ENCODE measurements at places on chromosomes 1 and 21.

- no peak for DNase-seq
Measured at GRCh38 chr1:202320081-202320405, 21.7 kb downstream of the UBE2T start.

GRCh38 chr21:42616941-42617340 is 36.5 kb upstream of the PDE9A start:
- DNase-seq, result no peak

DNA sequence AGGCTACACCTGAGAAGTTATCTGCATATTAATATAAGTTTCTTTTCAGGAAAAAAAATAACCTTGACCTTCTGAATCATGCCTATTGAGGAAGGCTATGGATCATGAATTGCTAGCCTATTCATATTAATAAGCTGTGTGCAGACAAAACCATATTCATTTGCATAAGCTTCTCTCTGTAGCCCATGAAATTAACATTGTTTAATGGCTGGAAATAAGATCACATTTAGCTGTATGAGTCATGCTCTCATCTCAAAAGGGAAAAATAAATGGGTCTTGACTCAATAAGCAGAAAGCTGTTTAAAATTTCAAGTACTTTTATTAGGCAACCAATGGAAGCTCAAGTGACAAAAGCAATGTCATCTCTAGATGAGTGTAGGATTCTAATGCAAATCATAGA is 330.0 kb upstream of the DEPDC1 start:
- DNase-seq, result no peak

DNA sequence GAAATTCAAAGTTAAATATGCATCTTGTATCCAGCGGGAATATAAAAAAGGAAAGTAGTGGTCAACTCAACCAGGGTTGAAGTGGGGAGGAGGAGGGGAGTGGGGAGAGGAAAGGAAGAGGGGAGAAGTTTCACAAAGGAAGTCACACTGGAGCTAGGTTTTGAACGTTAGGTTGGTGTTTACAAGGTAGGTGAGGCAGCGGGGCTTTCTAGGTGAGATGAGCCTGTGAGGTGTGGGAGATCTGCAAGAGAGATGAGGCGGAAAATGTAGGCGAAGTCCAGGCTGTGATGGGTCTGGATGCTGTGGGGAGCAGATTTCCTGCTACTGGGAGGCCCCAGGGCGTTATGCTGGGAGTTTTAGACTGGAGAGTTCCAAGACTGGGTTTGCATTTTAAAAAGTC is 36.1 kb upstream of the IL20 start:
- DNase-seq, result no peak

DNA sequence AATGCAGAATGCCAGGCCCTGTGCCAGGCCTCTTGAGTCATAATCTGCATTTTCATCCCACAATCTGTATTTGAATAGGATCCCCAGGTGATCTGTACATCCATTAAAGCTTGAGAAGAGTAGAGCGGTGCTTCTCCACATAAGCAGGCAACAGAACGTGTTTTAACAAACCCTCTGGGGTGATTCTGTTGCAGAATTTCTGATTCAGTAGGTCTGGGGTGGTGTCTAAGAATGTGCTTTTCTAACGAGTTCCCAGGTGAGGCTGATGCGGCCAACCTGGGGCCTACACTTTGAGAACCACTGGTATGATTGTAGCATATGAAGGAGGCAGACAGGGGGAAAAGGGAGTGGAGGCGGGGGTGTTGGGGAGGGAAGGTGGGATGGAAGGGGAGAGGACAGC is 78.4 kb upstream of the POU3F1 start:
- no peak for DNase-seq

GRCh38 chr1:233988963-233989696 is 84.7 kb downstream of the SLC35F3 start:
- DNase-seq, result no peak

DNA sequence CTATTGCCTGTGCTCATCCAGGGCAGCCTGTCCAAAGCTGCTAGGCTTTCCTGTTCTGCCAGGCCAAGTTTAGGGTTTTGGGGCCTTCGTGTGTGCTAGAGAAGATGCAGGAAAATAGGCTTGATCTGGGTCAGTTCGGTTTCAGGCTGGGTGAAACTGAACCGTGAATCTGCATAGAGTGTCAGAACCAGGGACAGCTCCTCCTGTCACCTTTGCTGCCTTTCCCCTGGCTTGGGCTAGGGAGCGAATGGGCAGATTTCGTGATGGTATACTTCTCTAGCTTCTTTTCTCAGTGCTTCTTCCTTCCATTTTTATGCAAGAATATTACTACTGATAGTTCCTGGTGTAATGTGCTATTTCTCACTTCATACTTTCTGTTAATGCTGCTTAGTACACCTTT is 6.0 kb upstream of the AGO1 start:
- DNase-seq, result no peak

DNA sequence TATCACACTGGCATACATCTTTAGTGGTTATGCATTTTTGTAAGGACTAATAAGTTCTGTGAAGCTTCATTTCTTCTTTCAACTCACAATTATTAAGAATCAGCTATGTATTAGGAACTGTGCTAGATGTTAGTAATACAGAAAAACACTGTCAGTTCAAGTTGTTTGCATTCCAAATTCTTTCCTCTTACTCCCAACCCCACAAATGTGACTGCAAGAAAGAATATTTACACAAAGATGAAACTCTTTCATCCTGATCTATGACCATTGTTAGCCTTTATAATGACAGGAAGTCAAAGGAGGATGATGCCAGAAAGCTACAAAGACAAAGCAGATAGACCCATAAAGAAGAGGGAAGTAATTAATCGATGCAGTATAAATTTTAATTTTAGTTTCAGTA is 21.0 kb upstream of the GADD45A start:
- DNase-seq, result no peak

- no peak for DNase-seq
Measured at GRCh38 chr1:5571438-5571837, 420.8 kb downstream of the NPHP4 start.

GRCh38 chr21:35543746-35544145 is 494.6 kb upstream of the RUNX1 start:
- DNase-seq, result no peak

- DNase-seq, result no peak
Measured at GRCh38 chr1:181110013-181110412, 21.5 kb downstream of the IER5 start.

GRCh38 chr1:37303884-37304574 is 170.4 kb upstream of the ZC3H12A start:
- no peak for DNase-seq

DNA sequence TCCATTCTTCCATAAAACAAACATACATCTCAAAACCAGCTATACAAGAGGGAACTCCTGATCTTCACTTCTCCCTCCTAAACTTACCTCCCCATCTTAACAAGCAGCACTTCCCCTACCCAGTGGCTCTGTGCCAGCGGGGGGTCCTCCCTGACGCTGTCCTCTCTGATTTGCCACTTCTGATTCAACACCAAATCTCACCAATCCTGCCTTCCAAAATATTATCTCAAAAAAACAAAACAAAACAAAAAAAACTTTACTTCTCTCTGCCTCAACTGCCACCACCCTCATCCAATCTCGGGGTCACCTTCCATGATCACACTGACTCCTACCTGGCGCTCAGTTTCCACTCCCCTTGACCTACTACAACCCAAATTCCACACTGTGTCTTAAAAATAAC is 72.8 kb downstream of the SLC45A1 start:
- DNase-seq, result no peak

GRCh38 chr1:59520827-59521418 is 224.0 kb downstream of the FGGY start:
- no peak for DNase-seq

GRCh38 chr1:150386592-150386991 is 22.6 kb downstream of the RPRD2 start:
- DNase-seq, result no peak

DNA sequence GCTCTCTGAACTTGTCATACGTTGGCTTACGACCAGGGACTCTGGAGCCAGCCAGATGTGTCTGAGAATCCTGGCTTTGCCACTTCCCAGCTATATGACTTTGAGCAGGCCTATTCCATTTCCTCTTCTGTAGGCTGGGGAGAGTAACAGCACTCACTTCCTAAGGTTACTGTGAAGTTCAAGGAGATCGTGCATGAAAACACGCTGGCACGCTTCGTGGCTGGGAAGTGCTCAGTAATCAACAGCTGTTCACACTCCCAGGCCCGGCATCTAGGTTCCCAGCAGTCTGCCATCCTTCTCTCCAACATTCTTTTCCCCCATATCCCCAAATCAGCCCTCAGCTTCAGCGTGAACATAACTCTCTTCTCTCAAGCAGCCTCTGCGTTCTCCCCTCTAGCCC is 2.0 kb downstream of the ASCL5 start:
- DNase-seq, result no peak

DNA sequence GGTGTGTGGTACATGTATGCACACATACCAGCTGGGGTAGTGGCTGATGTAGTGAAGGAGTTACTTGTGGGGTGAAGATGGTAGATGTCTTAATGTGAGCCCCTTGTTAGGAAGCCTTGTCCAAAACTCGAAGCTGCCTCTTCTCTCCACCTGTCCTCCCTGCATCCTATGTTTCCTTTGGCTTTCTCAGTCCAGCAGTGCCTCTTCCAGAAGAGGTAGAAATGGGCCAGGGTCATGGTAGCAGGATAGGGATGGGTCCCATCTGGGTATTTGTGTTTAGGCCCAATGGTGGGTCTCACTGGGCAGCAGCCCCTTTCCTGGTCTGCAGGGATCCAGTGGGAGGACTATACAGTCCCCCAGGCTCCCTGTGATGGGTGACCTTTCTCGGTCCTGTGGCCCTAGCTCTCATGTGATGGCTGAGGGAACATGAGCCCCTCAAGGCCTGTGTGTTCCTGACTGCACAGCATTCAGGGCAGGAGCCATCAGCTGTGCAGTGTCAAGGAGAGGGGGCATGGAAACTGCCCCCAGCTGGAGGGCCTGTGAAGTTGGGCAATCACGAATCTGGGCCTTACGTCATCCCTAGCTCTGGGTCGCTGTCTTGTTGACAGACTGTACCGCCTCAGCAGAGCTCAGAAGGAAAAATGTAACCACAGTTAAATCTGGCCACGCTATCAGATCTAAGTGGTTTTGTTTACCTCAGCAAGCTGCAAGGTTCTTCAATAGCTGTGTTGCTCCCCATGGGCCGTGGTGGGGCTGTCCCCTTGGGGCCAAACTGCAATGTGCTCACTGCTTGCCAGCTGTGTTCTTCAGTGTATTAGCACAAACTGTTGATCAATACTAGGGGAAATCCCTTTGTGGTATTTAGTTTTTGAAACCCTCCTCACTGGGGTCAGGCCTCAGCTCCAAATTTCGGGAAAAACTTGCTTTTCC is 82.7 kb downstream of the NOS1AP start:
- no peak for DNase-seq

DNA sequence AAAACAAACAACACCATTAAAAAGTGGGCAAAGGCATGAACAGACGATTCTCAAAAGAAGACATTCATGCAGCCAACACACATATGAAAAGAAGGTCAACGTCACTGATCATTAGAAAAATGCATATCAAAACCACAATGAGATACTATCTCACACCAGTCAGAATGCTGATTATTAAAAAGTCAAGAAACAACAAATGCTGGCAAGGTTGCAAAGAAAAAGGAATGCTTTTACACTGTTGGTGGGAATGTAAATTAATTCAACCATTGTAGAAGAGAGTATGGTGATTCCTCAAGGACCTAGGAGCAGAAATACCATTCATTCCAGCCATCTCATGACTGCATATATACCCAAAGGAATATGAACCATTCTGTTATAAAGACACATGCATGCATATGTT is 419.6 kb downstream of the NEGR1 start:
- no peak for DNase-seq

- DNase-seq, result no peak
Measured at GRCh38 chr1:201561601-201562000, 22.7 kb downstream of the NAV1 start.

GRCh38 chr1:41184446-41184845 is 57.7 kb downstream of the SCMH1 start:
- DNase-seq, result no peak

GRCh38 chr1:150552128-150552910 is 3.1 kb downstream of the ADAMTSL4 start:
- no peak for DNase-seq

DNA sequence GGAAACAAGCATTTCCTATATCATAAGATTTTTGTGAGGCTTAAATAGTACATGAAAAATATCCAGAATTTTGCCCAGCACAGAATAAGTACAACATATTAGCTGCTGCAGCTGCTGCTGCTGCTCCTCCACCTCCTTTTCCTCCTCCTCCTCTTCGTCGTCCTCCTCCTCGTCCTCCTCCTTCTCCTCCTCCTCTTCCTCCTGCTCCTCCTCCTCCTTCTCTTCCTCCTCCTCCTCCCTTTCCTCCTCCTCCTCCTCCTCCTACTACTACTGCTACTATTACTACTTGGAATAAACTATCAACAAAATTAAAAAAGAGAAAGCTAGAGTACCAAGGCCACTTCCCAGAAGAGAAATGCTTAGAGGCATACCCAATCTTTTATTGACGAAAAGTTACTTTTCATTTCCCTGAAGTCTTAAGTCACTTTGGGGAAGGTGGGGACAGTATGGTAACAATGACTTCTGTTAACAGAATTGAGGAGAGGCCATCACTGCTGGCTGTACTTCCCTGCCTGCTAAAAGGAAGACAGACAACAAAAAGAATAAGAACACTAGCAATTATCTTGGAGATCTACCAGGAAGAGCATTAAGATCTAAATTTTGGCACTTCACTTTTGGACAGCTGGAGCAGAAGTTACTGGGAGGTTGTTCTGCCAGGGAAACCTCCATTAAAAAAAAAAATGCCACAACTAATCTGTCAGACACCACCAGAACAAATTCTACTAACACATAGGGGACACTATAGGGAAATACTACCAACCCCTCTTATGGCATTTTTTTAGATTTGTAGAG is 7.1 kb downstream of the DENND1B start:
- DNase-seq, result no peak

DNA sequence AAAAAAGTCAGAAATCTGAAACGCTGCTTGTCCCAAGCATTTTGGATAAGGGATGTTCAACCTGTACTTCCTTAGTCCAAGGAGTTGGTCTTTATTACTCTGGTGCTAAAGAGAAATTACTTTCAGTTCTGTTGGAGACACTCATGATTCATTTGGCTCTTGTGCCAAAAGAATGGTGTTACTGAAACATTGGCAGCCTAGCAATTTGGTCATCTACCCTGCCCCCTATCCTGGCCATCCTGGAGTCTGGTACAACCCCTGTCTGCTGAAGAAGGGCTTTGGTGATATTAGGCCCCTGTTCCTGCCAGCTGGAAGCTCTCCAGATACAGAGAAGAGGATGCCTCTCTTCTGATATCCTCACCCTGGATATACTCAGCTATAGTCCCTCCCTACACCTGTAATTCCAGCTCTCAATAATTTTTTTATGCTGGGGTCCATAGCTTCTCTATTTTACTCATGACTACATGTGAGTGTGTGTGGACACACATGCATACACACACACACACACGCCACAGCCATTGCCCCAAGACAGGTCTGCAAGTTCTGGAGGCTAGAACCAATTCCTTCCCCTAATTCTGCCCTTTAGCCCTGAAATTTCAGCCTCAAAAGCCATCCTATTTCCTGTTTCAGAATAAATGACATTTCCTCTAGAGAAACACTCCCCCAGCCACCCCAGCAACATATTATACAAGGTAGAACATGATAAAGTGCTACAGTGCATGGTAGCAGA is 40.0 kb downstream of the LHX8 start:
- DNase-seq, result no peak

GRCh38 chr1:12469493-12469892 is 148.5 kb downstream of the DHRS3 start:
- no peak for DNase-seq
